ENCODE measurements at places on chromosomes 1 and 21. TPM values are rescaled to one million over a fixed set of nuclear protein-coding genes. Genes with fewer than 3 reads are reported as not detected.

DNA sequence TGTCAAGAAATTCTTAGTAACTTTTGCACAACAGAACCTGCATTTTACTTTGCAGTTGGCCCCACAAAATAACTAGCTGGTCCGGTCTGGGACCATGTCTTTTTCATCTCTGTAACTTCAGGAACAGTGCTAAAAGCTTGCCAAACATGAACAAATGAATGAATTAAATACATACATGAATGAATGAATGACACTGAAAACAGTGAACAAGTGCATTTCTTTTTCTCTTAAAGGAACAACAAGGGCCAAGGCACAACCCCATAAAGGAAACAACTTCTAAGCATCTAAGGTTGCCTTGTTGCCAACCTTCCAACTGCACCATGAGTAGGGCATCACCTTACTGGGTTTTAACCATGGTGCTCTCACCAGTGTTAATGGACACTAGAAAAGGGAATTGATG is 534.4 kb upstream of the PKN2 start:
- no peak for DNase-seq

DNA sequence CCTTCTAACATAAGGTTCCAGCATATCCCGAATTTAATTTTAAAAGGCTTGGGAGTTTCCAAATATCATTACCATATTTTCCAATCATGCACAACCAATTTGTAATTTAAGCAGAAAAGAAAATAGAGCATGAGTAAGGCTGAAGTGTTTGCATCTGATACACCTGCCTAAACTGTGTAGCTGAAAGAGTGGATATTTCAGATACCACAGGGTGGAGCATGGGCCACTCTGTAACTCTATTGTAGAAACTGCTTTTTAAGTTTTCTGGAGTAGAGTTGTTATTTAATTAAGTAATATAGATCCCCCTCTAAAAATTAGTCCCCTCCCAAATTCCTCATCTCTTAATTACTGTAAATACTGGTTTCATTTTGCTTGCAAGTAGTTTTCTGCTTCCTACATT is 199.8 kb downstream of the USP25 start:
- no peak for DNase-seq

DNA sequence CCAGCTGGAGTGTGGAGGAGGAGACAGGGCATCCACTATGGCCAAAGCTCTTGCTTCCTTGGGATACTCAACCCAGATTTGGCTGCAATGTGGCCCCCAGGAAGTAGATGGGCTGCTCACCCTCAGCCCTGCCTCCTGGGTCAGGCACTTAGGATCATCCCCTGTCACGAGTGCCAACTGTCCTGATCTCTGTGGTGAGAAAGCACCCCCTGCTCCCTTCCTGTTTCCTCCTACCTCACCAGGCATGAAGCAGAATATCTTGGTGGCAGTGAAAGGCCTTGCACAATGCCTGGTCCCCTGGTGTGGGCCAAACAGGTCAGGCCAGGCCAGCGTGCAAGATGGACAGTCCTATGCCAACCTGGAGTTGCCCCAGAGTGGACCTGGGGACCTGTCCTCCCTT is 211.7 kb downstream of the GRIK3 start:
- DNase-seq, result no peak

DNA sequence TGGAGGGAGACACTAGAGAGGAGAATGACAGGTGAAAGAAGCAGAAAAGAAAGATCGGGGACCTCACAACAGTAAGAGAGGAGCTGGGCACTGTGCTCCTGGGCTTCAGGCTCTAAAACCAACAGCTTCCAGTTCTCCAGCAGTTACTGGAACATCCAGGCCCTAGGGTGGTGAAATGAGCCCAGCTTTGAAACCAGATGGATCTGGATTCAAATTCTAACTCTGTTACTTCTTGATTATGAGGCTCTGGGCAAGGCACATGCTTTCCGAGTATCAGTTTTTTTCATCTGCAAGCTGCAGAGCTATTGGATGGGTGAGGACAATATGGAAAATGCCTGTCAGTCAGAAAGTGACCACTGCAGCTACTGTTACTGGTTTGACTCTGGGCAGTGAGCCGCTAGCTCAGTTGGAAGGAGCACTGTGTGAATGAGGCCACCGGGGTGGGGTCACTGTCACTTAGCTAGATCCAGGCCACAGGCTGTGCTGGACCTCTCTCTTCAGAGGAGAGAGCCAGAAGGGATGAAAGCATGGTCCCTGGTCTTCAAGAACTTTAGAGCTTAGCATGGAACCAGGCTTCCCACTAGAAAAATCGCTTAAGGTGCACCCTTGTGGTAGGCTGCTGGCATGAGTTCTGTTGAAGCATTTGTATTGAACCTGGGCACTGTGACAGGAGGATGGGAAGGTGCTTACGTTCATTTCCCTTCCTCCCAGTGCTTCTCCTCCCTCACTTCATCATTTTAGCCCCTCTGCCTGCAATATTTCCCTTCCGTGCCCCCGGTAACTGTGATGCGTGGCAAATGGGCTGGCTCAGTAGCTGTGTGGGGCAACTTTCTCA is 12.2 kb downstream of the PLEKHO1 start:
- DNase-seq, result peak; percentile 30

DNA sequence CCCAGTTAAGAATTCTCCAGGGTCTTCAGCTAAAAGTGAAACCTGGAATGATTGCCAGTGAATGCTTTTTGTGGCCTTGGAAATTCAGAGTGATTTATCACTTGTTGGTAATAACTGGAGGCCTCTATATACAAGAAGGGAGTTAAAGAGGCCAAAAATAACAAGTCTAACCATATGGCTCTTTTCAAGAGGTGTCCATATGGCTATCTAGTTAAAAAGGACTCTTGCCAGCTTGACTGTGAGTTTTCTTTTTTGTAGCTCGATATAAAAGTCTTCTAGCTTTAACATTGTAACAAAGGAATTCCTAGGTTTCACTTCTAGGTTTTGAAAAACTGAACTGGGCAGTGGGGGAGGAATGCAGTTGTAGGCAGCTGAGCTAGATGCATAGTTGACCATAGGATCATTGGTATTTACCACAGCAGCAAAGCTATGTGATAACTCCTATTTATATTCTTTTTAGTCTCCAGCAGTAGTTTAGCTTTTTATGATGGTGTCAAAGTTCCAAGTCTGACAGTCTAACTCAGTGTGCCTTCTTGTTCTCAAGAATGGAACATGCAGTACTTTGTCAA is 44.4 kb downstream of the CACHD1 start:
- no peak for DNase-seq

DNA sequence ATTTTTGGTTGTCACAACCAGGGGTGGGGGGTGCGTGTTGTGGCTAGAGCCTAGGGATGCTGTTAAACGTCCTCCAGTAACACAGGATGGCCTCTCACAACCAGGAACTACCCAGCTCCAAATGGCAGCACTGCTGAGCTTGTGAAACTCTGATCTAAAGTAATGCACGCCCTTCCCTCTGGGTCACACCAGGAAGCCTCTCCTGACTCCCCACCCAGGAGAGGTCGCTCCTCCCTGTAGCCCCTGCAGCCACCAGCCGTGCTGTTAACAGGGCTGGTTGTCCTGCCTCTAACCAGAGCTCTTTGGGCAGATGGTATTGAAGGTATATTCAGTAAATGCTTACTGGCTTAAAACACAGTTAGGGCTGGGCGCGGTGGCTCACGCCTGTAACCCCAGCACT is 73.2 kb downstream of the NKAIN1 start:
- DNase-seq, result no peak

DNA sequence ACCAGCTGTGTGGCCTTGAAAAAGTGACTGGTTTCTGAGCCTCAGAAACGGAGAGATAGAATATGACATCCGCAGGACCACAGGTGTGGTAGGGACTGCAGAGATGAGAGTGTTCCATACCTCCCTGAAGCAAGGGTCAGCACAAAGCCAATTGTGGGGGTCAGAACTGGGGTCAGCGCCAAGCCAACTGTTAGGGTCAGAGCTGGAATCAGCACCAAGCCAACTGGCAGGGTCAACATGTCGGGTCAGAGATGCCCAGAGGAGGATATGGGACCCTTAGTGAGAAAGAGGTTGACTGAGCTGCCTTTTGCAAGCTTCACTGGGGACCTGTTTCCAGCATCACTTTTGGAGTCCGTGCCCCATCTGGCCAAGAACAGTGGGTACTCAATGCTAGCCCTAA is 93.9 kb downstream of the MATN1 start:
- DNase-seq, result no peak

DNA sequence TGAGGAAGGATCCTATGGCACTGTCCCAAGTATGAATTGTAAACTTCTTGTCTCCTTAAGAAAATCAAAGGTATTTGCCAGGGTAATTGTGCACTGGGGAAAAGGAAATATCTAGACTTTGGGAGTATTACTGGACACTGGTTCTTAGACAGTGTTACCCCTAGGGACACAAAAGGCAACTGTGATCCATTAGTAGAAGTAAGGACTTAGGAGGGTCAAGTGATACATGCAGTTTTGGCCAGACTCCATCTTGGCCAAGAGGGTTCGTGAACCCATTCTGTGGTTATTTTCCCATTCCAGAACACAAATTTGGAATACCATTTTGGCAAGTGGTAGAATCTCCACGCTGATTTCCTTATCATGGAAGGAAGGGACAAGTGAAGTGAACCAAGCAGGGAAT is 98.1 kb downstream of the TM2D1 start:
- DNase-seq, result no peak

GRCh38 chr1:206739411-206740076 is 31.0 kb upstream of the IL19 start:
- peak; percentile 42 for DNase-seq

GRCh38 chr1:151720554-151720953 is 768 bp upstream of the RIIAD1 start:
- peak; percentile 15 for DNase-seq

- no peak for DNase-seq
Measured at GRCh38 chr1:219500327-219500897, 112.5 kb downstream of the ZC3H11B start.

GRCh38 chr1:30611741-30612309 is 111.6 kb downstream of the MATN1 start:
- no peak for DNase-seq

DNA sequence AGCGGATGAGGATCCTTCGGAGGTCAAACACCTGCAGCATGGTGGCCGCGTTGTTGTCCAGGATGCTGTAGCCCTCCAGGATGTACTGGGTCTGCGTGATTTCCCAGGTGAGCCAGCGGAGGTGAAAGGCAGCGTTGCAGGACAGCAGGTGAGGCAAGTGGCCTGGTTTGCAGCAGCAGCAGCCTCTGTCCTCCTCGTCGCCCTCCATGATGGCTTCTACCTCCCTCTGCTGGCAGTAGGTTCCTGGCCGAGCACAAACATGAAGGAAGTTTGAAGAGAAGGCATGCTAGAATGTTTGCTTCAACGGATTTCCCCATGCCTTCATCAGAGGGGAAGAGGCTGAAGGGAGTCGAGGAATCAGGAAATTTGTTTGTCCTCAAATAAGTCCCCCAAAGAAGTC is 74.7 kb downstream of the NTPCR start:
- peak; percentile 33 for DNase-seq

GRCh38 chr1:2887941-2888855 is 86.7 kb upstream of the TTC34 start:
- DNase-seq, result no peak

GRCh38 chr1:226548256-226549093 is at the start of gene STUM:
STUM (plus strand) TSS chr1:226548764; CDS start chr1:226548905, 141 bp downstream.
- DNase-seq, result no peak

DNA sequence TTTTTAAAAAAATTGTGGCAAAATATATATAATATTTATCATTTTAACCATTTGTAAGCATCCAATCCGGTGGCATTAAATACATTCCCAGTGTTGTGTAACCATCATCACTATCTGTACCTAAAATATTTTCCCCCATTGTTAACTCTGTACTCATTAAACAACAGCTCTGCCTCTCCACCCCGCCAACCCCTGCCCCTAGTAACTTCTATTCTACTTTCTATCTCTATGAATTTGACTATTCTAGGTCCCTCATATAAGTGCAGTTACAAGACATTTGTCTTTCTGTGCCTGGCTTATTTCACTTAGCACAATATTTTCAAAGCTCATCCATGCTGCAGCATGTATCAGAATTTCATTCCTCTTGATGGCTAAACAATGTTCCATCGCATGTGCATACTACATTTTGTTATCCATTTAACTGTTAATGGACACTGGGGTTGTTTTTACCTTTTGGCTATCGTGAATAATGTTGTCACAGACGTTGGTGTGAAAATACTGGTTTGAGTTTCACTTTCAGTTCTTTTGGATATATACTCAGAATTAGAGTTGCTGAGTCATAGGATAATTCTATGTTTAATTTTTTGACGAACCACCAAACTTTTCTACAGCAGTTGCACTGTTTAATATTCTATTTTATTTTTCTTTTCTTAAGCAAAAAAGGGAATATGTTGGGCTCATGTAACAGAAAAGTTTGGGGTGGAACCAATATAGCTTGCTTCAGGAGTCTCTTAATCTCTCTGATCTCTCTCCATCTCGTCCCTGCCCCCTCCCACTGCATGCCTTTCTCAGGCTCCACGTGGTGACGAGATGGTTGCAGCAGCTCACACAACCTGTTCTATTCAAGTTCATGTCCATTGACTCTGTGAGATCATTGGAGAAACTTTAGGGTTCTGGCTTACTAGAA is 25.2 kb upstream of the RCAN1 start:
- DNase-seq, result peak; percentile 32

DNA sequence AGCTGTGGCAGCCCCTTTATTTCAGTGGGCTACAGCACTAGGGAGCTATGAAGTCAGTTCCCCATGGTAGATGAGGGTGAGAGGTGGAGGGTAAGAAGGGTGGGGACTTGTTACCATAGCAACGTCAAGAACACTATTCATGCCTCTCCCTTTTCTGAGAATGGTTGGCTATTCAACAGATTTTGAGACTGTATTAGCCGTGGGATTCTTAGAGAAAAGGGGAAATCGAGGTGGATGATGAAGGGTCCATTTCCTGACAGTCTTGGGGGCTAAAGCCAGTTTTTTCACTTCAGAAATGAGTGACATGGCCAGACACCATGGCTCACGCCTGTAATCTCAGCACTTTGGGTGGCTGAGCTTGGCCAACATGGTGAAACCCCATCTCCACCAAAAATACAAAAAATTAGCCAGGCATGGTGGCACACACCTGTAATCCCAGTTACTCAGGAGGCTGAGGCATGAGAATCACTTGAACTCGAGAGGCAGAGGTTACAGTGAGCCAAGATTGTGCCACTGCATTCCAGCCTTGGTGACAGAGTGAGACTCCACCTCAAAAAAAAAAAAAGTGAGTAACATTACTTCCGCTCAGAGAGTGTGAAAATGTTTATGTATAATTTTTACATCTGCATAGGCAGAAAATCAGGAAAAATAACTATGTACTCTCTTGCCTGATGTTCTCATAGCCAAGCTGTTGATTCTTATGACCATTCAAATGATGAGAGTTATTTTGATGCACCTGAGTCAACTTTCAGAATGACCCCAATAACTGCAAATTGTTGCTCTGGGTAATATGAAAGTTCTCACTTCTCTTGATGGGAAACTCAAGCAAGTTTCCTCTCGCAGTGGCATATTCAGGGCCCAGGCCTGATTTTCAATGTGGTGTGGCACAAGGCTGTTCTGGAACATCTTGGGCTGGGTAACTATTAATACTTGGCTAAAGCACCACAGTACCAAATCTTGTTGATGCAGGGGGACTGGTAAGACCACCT is 23.2 kb upstream of the RGSL1 start:
- DNase-seq, result no peak

The LCE1C gene
- total RNA-seq, result not detected

The OR2T35 gene
- not detected for total RNA-seq

The CIART gene
- 1.7 TPM for total RNA-seq

The S1PR1 gene
- 209 TPM for total RNA-seq

The ZNF695 gene
- total RNA-seq, result 0.17 TPM

The SPRR4 gene
- not detected for total RNA-seq

The MEX3A gene
- total RNA-seq, result 0.02 TPM

The CD1B gene
- not detected for total RNA-seq

Measured in activated CD4-positive, alpha-beta T cell treated with anti-CD3 and anti-CD28 coated beads, Interleukin-2, amount 10 ng/mL, durations not matched to agents 7 days and 5 days (primary cell).